ENCODE measurements at places on chromosomes 2 and 18.

GRCh38 chr18:6886797-6887330 is 157.3 kb downstream of the ARHGAP28 start:
- DNase-seq, result no peak

GRCh38 chr2:189500456-189501160 is 59.3 kb downstream of the WDR75 start:
- no peak for DNase-seq

GRCh38 chr2:46337208-46337994 is 40.2 kb downstream of the EPAS1 start:
- no peak for DNase-seq

DNA sequence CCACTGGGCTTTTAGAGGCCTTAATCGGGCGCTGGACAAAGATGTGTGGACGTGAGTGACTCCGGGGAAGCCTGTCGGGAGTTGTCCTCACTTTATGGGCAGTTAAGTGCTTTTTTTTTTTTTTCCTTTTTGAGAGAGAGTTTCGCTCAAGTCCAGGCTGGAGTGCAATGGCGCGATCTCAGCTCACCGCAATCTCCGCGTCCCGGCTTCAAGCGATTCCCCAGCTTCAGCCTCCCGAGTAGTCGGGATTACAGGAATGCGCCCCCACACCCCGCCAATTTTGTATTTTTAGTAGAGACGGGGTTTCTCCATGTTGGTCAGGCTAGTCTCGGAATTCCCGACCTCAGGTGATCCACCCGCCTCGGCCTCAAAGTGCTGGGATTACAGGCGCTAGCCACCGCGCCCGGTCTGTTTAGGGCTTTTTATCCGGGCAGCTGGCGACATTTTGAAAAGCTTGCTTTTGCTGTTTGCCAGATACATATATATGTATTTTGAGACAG is 1.5 kb downstream of the MSH6 start:
- no peak for DNase-seq

- no peak for DNase-seq
These were observed 140.1 kb downstream of the STK39 start for GRCh38 chr2:168107322-168107721.

- DNase-seq, result no peak
These were observed 198.0 kb downstream of the ANKRD30B start for GRCh38 chr18:14945984-14946383.

DNA sequence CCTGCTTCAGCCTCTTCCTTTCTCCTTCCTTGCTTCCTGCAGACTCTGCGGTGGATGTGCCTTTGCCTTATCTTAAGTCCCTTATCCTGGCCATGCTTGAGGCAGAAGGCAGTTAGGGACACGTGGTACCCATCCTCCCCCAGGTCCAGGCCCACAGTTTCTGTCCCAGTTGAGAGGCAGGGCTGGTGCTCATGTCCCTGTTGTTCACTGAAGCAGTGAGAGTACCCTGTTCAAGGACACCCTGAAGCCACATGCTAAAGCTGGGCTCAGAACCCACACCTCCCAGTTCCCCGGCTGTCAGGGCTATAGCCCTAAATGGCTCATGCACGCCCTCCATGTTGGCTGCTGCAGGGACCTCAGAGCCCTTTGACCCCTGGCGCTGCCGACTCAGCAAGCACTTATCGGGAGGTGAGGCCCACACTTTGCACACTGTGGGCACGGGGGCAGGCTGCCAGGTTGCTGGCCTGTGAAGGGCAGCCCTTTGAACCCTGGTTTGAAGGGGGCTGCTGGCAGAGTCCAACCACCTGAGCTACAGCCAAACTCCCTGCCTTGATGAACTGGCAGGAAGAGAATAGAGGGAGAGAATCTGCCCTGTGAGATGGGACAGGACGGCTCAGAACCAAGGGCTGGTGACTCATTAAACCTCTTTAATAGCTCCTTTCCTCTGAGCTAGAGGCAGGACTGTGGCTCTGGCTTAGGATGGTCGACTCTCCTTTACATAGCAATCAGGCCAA is 6.3 kb downstream of the KHK start:
- DNase-seq, result no peak

DNA sequence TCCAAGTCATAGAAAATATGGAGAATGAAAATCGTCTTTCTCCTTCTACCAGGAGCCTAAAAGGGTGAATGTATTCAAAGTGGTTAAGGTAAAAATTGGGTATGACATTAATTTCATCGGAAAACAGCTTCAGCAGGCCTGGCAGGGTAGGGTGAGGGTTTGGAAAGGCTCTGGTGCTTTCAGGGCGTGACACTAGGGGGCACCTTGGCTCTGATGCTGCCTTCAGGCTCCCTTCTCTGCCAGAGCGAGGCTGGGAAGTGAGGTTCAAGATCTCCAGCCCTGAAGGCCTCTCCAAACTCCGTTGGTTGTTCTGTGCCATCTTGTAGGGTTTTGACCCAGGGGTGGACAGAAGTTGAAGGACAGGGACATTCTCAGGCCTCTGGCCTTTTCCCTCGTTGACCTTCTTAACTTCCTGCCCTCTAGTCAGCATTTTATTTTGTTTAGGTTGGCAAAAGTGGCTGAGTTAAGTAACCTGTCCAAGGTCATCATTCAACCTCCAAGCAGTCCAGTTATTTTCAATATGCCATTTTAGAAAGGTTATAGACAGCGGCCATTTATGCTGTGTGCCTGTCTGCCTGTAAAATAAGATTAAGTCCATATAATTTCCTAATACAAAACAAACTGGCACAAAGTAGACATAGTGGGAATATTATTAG is 40.3 kb downstream of the EML6 start:
- no peak for DNase-seq

- DNase-seq, result peak; percentile 1
These were observed 57.5 kb downstream of the ZRANB3 start for GRCh38 chr2:135473567-135473966.

DNA sequence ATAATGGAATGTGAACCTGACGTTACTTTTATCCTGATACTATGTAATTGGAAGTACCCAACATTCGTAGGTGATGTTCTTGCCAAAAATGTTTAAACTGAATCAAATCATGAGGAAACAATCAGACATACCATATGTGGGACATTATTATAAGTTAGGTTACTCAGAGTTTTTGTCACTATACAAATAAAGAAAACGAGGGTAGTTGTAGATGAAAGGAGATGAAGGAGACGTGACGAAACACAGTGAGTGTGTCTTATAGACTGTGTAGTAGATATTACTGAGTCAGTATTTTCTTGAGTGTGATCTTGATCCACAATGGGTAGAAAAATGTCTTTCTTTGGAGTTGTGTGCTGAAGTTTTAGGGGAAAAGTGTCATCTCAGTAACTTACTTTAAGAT is 176.8 kb downstream of the ZNF407 start:
- DNase-seq, result no peak

DNA sequence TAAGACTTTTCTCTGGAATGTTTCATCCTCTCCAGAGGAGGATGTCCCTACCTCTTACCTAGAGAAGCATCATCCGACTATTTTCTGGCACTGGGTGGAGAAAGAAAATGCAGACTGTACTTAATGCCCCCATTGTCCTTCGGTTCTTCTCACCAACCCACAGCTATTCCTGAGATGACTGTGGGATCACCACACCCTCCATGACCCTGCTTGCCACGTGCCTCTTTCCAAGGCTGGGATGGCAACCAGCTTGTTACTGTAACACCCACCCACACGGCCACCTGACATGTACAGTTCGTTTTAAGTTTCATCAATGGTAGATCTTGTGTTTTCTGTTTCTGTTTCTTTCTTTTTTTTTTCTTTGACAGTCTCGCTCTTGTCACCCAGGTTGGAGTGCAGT is 365.2 kb downstream of the FBXO15 start:
- DNase-seq, result no peak

GRCh38 chr2:196066291-196067087 is 2.1 kb downstream of the DNAH7 start:
- peak; percentile 25 for DNase-seq

- no peak for DNase-seq
These were observed 42.3 kb upstream of the ATG16L1 start for GRCh38 chr2:233209117-233209532.

GRCh38 chr2:105917226-105917625 is 172.5 kb downstream of the NCK2 start:
- DNase-seq, result no peak

- DNase-seq, result no peak
These were observed 166.9 kb downstream of the MYO3B start for GRCh38 chr2:170344663-170345346.

GRCh38 chr18:2994603-2995432 is 18.1 kb downstream of the LPIN2 start:
- DNase-seq, result no peak

DNA sequence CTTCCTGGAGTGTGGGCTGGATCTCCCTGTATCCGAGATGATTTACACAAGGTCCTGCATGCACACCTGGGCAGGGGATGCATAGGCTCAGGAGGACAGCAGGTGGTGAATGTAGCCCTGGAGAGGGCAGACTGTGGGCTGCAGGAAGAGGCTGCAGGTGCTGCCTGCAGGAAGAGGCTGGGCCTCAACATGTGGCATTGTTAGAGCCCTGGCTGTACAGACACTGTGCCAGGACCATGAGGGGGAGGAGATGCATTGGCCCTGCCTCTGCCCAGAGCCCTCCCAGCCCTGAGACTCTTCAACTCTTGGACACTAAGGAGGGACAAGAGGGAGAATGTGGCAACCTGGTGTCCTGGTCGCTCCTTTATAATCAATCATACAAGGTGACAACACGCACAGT is 392.8 kb downstream of the TNS1 start:
- DNase-seq, result peak; percentile 0

DNA sequence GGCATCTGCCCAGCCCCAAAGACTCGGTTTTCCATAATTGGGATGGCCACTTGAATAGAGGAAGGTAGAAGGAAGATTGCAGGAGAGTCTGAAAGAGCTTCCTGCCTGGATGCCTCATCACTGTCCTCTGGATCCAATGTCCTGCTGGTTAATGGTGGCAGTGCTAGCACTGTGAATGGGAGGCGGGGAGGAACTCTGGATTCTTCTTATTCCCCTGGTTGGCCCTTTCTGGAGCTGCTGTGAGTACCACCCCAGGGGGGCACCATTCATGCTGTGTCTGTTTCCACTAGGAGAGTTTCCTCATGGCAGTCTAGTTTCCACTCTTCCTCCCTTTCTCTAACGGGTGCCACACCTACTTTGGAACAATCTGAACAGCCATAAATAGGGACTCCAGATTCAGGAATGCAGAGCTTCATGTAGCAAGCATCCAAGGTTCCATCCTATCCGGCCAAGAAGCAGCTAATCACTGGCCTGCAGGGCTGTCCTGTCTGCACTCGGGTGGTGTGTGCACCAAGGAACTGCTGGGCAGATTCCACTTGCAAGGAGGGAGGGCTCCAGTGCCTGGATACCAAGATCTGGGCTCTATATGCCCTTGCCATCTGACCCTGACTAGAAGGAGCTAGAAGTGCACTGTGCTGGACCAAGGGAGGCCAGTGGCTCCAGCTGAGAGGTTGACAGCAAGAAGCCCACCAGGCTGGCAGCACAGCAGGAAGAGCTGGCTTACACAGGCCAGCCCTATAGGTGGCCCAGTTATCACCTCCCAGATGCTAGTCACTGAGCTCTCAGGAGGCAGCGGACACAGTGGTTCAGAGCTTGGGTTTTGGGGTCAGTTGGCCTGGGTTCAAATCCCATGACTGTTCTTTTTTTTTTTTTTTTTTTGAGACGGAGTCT is 4.6 kb upstream of the ATOH8 start:
- DNase-seq, result no peak

GRCh38 chr18:43587538-43588153 is 310.4 kb upstream of the SYT4 start:
- peak; percentile 9 for DNase-seq

GRCh38 chr2:25576596-25576995 is 96.8 kb downstream of the DTNB start:
- no peak for DNase-seq

GRCh38 chr2:96151595-96152303 is 6.5 kb upstream of the DUSP2 start:
- DNase-seq, result no peak

- DNase-seq, result no peak
These were observed 208.0 kb downstream of the ZFP36L2 start for GRCh38 chr2:43018179-43019024.

- DNase-seq, result no peak
These were observed 239.6 kb downstream of the MREG start for GRCh38 chr2:215773728-215774127.

- no peak for DNase-seq
These were observed 428.9 kb upstream of the FANCL start for GRCh38 chr2:58669998-58670397.
